NCI-H1417 (cell line): ENCODE measurements at places on chromosomes 5 and 9.

DNA sequence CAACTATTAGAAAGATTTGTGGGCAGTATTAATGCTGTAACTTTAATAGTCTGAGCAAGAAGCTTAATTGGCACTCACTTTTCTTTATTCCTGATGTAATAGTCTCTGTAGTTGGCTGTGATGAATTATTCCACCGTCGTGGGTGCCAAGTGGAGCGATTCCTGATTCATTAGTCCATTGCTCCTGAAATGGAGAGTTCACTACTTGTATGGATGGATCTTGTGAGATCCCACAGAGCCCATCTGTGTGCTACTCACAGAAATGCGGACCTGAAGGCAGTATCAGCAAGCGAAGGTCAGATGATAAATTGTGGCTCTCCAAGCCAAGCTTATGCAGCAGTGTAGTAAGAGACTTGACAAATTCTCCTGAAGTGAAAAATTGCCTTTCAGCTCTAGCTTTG, 212.2 kb downstream of the CHSY3 start:
- DNase-seq, result peak; percentile 47

- DNase-seq, result no peak
These were observed 36.4 kb upstream of the SLC6A19 start for GRCh38 chr5:1164696-1165630.

DNA sequence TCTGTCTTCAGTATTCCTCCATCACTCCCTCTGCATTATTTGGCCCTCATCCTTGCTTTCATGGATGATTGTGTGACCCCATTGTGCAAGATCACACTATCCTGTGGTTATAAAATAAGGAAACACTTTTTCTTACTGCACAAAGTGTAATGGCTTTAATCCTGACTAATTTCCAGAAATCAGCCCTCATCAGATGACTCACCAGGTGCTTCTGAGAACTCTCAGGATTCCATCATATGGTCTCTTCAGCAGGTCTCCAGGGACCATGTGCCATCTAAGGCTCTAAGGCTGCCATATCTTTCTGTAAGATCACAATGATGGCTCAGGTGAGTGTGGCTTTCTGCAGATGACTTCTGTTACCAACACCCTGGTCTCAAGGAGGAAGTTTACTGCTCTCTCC, 27.3 kb upstream of the FER start:
- peak; percentile 23 for DNase-seq

DNA sequence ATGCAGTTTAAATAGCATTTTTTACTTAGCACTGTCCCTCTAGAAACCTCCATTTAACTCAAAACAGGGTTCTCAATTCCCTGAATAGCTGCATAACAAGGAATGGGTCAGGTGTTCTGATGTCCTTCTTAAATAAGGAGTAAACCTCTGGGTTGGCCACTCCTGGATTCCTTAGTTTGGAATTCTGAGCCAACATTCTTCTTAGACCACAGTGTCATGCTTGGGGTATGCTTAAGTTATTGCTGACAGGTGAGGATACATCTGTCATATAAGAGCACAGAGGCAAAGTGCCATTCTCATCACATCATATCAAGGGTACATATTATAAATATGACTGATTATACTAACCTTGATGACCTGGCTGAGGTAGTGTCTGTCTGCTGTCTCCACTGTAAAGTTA, 179.9 kb upstream of the SEMA6A start:
- no peak for DNase-seq

DNA sequence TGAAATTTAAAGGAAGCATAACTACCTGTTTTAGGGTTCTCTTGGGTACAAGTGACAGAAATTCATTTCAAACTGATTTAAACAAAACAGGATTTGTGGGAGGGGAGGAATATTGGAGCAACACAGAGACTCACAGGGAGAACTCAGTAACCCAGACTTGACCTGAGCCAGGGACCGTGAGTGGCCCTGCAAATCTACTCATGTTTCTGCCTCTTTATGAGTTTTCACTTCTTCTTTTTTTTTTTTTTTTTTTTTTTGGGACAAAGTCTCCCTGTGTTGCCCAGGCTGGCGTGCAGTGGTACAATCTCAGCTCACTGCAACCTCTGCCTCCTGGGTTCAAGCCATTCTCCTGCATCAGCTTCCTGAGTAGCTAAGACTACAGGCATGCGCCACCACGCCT, 405.6 kb upstream of the ZNF608 start:
- no peak for DNase-seq

DNA sequence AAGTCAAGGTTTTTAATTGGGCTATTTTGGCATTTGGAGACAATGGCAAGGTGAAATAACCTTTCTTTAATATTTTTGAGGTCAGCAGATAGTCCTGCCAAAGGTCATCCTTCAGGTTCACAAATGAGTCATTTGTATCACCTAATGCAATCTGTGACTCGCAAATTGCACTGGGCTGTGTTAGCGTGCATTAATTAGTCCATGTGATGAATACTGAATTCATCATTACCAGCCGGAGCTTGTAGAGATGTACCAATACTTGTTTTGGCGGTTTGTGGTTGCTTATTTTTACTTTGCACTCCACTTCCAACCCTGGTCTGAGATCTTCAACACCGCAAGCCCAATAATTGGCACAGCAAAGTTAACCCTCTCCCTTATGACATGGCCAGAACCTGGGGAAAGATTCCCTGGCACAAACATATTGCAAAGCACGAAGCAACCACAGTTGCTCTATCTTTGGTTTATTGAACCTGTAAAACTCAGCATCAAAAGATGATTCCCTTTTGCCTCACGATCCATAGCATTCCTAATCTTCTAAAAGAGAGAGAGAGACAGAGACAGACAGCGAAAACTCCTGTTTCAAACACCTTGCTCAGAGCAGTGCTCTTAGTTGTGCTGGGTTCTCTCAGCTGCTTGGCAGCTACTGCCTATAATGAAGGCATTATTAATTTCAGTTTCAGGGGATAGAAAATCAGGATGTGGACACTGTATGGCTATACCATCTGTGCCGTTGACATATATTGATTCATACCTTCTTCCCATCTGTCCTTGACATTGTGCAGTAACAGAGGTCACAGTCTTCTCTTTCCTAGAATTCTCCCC, 178.1 kb downstream of the EBF1 start:
- peak; percentile 23 for DNase-seq

- no peak for DNase-seq
These were observed 787.4 kb upstream of the RGMB start for GRCh38 chr5:97986069-97986468.

DNA sequence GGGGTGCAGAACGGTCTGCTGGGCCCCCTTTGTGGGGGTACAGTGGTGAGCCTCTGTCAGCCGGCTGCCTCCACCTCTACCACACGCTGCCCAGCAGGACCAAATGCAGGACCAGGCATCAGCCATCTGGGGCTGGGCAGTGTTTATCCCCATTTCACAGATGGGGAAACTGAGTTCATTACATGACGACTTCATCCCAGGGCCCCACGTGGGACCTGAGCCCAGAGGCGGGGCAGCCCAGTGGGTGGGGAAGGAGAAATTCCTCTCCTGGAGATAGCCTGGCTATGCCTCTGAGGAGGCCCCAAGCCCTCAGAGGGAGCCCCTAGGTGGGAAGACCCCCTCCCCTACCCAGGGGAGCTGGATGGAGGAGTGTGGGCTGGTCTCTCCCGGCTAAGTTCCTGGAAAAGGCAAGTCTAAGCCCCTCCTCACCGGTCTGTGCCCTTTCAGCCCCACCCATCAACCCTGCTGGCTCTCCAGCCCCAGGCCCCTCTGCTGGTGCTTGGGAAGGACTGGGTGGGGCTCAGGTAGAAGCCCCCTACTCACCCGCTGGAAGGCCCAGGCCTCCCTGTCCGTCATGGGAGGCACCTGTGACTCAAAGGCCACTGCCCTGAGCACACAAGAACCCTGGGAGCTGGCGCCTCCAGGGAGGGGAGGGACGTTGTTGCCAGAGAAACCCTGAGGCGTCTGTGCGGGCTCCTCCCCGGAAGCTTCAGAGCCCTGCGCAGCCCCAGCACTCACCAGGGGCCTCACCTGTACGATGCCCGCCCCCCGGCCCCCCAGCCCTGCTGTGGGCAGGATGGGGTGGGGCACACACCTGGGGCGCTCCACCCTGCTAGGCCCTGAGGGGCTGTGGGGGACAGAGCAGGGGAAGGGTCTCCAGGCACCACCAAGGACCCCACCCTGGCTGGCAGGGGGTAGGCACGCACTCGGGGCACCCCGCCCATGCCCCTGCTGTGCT, 7.4 kb upstream of the CCDC187 start:
- DNase-seq, result peak; percentile 94

- no peak for DNase-seq
These were observed 130.8 kb upstream of the IRX4 start for GRCh38 chr5:2013301-2014057.

DNA sequence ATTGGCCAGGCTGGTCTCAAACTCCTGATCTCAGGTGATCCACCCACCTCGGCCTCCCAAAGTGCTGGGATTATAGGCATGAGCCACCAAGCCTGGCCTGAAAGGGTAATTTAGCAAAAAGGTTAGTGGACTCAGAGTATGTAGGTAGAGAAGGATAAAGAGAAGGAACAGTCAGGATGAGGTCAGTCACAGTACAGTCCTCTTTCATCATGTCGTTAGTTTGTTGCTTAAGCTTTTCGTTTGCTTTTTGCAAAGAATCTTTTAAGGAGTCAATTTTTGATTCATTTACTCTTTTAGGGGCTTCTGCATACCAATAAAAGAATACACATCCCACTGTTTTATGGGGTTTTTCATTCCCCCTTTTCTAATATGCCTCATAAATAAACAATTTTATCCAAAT, 17.8 kb upstream of the GBGT1 start:
- no peak for DNase-seq

GRCh38 chr5:52864884-52865283, 77.2 kb downstream of the ITGA1 start:
- DNase-seq, result no peak

DNA sequence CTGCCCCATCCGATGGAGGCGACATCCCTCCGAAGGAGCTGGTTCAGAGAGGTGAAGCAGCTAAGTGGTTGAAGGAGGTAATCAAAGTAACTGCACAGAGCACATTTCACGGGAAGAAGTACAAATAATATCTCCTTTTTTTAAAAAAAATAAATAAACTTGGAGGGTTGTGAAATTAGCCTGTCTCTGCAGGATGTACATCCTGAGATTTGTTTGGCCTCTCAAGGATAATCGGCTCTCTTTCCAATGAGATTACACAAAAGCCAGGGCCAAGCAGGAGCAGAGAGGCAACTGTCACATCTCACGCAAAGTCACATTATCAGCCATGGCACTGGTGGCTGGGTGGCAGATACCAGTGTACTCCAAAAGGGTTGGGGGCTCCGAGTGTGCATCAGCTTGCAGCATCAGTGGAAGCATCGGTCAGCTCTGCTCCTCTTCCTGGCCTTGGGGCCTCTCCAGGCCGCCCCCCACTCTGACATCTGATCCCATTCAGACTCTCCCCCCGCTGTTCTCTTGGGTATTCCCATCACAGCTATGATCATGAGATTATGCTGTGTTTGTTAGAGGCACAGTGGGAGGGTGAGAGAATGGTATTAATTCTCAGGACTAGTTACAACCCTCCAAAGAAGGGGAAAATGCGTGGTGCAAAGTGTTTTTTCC, 109.9 kb downstream of the UGCG start:
- no peak for DNase-seq

DNA sequence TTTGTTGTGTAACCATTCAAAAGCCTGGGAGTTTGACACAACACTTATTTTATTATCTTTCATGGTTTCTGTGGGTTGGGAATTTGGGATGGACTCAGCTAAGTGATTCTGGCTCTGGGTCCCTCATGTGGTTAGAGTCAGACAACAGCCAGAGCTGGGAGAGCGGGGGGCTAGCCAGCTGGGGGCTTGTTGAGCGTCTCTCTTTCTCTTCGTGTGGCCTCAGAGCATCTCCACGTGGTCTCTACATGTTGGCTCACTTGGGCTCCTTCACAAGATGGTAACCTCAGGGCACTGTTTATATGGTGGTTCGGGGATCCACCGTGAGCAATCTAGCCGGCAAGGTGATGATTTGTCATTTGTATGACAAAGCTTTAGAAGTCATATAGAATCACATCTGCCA, 73.6 kb downstream of the FSTL4 start:
- DNase-seq, result no peak

DNA sequence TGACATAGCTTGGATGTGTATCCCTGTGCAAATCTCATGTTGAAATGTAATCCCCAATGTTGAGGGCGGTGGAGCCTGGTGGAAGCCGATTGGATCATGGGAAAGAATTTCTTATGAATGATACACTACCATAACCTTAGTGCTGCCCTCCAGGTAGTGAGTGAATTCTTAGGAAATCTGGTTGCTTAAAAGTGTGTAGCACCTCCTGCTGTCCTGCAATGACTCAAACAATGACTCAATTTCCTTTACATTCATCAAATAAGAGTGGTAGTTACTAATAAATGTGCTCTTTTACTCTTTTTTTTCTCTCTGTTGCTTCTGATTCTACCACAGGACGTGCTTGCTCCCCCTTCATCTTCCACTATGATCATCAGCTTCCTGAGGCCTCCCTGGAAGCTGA, 1696.0 kb upstream of the CDH9 start:
- no peak for DNase-seq

- DNase-seq, result peak; percentile 24
These were observed 22.5 kb downstream of the GLT6D1 start for GRCh38 chr9:135616619-135617537.

GRCh38 chr9:116027951-116028350, 125.6 kb upstream of the PAPPA start:
- no peak for DNase-seq

DNA sequence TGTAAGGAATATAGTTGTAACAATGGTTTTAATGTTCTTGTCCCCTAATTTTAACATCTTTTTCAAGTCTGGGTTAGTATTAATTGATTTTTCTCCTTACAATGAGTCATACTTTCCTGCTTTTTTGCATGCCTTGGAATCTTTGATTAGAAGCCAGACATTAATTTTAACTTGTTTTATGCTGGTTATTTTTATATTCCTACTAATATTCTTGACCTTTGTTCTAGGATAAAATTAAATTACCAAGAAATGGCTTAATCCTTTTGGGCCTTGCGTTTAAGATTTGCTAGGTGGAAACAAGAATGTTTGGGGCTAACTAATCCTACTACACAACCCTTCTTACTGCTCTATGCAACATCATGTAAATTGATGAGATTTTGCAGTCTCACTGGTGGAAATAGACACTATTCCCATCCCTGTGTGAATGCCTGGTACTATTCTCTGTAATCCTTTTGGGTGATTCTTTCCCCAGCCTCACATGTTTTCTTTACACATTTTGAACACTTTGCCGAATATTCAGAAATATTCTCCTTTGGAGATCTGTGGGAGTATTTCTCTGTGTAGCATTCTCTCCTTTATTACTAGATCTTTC, 47.2 kb downstream of the ZCCHC7 start:
- DNase-seq, result no peak

GRCh38 chr9:123798195-123798594, 131.7 kb downstream of the DENND1A start:
- peak; percentile 30 for DNase-seq
